Fibroblast of skin of back (primary cell): ENCODE measurements at places on chromosomes 6 and 20.

- peak; percentile 28 for DNase-seq
Measured at GRCh38 chr6:139109558-139109957, 25.3 kb upstream of the HECA start.

GRCh38 chr20:12528591-12529041 lies 480.2 kb upstream of the SPTLC3 start:
- DNase-seq, result no peak

DNA sequence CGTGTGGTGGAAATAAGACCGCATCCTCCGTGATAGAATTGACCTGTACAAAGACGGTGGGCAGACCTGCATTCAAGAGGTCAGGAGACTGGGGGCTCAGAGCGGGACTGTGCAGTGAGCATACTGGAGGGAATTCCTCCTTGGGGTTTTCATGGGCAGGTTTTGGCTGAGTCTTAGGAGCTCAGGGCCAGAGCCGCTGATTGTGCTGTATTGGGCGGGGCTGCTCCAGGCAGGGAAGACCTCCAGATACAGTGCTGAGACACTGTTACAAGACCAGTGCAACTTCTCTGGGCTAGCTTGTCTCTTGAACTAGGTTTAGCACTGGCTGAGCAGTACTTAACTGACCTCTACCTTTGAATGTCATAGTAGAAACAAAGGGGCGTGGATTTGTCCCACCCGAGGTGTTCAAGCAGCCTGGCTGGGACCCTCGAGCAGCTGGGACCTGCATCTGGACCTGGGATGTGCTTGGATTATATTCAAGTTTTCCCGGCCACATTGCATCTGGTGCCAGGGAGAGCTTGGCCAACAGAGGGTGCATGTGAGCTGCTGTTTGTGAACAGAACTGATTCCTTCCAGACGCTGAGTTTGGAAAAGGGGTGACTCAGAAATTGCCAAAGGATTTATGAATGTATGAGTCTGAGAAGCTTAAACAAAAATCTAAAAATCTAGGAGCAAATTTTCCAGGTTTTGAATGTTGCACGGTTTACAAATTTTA lies 33.4 kb upstream of the SLC22A1 start:
- DNase-seq, result peak; percentile 86

GRCh38 chr6:33790379-33790778 lies 1.4 kb upstream of the LEMD2 start:
- no peak for DNase-seq
